ENCODE measurements at places on chromosomes 7 and 10.

GRCh38 chr10:20287586-20287985 is 471.4 kb downstream of the PLXDC2 start:
- DNase-seq, result no peak

DNA sequence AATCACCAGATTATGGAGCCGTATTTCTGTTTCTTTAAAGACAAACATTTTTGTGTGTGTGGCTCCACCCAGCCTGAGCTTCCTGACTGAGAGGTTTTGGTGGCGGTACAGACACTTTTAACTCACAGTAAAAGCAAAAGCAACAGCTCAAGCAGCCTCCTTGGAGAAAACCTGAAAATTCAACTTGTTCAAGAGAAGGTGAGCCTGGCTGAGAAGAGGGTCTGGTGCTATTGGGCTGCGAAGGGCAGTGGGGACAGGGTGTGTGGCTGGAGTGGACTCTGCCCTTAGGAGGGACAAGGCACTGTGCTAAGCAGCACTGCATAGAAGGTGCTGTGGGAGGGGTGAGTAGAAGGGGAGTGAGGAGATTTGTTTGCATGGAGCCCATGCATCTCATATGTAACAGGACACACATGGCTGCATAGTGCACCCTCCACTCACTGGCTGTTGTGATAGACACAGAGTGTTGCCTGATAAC is at the start of gene GIMAP7:
Gene GIMAP7 (plus strand): TSS at position 125 of the 475 bp plus-strand sequence. CDS start 5,103 bp downstream, outside the sequence.
- DNase-seq, result no peak

GRCh38 chr10:104077247-104077646 is 8.4 kb downstream of the COL17A1 start:
- DNase-seq, result no peak

- peak; percentile 53 for DNase-seq
Observed at GRCh38 chr7:37065779-37066271, 341.5 kb upstream of the AOAH start.
